ENCODE measurements at places on chromosomes 1 and 21.

GRCh38 chr1:178282949-178283367 is 189.1 kb downstream of the RASAL2 start:
- DNase-seq, result no peak

DNA sequence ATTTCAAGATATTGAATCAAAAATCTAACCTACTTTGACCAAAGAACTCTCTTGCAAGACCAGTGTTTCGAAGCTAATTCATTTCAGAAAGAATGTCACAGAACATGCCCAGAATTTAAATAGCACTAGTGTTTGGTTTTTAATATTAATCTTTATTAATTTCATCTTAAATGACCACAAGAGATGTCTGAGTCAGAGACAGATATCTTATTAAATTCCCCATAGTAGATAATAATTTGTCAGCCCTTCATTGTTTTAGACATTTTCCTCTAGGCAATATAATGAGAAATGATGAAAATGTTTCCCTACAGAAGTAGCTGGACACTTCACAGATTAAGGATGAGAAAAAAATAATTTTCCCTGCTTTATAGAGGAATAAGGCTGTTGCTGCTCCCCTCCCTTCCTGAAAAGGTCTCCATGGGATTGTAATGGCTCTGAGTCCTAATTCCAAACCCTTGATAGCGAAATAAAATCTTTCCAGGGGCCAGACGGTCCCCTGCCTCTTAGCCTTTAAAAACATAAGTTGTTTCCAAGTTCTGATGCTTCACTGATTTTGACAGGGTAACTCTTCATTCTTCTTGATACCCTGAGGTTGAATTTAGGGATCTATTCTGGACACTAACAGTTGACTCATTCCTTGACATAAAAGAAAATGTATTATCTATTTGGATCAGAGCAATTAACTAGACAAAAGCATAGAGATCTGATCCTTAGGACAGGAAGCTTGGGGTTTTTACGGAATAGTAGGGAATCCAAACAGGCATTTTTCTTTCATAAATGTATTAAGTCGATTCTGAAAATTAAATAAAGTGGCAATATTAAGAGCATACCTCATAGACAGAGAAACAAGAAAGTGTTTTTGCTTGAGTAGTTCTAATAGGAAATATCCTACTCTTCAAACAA is 820.8 kb downstream of the BRINP3 start:
- DNase-seq, result no peak

DNA sequence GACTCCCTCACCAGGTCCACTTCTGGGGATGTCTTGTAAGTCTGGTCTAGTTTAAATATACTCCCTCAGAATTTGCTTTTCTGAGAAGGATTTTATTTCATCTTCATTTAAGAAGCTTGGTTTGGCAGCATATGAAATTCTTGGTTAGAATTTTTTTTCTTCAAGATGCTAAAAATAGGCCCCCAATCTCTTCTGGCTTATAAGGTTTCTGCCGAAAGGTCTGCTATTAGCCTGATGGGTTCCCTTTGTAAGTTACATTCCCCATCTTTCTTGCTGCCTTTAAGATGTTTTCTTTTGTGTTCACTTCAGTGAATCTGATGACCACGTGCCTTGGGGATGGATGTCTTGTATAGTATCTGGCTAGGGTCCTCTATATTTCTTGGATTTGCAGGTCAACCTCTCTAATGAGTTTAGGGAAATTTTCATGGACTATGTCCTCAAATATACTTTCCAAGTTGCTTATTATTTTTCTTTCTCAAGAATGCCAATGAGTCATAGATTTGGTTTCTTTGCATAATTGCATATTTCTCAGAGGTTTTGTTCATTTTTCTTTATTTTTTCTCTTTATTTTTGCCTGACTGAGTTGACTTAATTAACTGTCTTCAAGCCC is 19.4 kb downstream of the TCP10L start:
- DNase-seq, result no peak

GRCh38 chr1:92903765-92904164 is 57.5 kb downstream of the DIPK1A start:
- DNase-seq, result no peak

GRCh38 chr1:224914292-224914900 is 15.1 kb upstream of the DNAH14 start:
- DNase-seq, result no peak

- no peak for DNase-seq
These were observed 5.3 kb upstream of the DDX59 start for GRCh38 chr1:200674838-200675587.

DNA sequence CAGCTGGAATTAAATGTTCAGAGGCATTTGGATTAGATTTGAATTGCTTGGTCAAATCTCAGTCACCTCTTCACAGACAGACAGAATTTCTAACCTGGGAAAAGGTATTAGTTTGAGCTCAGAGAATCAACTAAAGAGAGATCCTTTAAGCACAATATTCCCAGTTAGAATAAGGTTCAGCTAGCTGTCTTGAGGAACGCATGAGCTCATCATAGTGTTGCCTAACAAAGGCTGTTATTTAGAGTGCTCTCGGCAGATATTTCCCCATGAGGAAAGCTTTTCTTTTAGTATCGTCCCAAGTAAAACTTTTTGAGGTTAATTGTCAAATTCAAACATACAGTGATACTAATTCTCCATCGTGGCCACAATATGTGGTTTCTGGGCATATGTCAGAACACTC is 269.9 kb downstream of the HLX start:
- no peak for DNase-seq

- no peak for DNase-seq
These were observed 18.9 kb downstream of the ITLN2 start for GRCh38 chr1:160935527-160936258.

GRCh38 chr1:240101306-240101705 is 9.6 kb downstream of the FMN2 start:
- DNase-seq, result no peak

- DNase-seq, result no peak
These were observed 56.9 kb upstream of the ECE1 start for GRCh38 chr1:21347072-21347581.

DNA sequence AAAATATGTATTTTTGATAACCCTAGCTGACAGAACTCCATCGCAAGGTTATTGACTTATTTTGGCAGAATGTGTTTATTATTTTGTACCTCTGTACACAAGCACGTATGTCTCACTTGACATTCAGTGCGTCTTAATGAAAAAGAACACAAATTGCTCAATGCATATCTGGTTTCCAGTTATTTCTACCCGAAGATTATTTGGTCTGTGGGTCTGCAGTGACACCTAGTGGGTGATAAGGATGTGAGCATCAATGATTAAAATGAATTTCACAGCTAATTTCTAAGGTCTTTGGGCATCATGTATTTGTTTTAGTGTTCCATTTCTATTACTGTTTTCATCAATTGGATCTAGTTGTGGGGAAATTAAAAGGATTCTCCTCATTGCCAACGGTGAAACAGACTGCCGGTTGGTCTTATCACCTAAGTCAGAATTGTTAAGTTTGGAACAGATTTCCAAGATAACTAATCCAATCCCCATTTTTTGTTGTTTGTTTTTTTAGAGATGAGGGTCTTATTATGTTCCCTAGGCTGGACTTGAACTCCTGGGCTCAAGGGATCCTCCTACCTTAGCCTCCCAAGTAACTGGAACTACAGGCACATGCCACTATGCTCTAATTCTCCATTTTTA is 13.9 kb downstream of the DDX20 start:
- peak; percentile 40 for DNase-seq

DNA sequence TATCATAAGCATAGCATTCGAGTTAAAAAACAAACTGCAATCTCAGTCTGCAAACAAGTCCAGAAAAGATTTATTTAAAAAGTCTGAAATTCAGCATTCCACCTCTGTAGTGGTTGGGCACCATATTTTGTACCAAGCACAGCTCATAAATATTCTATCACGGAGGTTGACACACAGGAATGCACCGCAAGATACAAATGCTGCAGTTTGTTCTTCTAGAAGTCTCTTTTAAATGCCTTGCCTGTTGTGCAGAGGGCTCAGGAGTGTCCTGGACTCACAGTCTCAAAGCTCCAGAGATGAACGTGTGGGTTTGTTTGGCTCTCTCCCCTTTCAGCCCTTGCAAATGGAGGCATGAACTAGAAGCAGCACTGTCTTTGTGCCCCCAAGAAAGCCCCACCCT is 212.4 kb upstream of the USP24 start:
- no peak for DNase-seq

GRCh38 chr1:75469586-75470173 is 141.2 kb downstream of the SLC44A5 start:
- no peak for DNase-seq

DNA sequence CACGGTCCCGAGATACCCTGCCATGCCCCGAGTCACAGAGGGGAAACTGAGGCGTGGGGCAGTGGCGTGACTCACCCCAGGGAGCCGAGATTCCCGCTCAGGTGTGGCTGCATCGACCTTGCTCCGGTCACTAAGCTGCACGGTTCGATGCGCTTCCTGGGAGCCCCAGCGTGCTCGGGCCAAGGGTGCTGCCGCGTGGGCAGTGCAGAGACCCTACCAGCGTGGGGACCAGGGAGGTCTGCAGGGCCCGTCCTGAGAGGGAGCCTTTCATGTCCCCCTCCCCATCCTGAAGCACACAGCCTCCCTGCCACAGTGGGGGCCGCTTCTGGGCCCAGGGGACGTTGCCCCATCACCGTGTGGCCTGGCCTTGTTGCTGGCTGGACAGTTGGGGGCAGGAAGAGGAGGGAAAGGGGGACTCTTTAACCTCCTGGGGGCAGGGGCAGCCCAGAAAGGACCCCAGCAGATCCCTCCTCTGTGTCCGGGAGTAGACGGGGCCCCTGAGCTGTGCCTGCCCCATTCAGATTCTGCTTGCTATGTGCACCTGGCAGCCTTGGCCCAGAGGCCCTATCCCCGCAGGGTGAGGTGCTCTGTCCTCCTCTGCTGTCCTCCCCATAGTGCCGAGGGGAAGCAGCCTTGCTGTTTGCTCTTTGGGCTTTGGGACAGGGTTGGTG is 52.3 kb downstream of the COL18A1 start:
- no peak for DNase-seq

- no peak for DNase-seq
These were observed 407 bp downstream of the WNT4 start for GRCh38 chr1:22142315-22143064.

DNA sequence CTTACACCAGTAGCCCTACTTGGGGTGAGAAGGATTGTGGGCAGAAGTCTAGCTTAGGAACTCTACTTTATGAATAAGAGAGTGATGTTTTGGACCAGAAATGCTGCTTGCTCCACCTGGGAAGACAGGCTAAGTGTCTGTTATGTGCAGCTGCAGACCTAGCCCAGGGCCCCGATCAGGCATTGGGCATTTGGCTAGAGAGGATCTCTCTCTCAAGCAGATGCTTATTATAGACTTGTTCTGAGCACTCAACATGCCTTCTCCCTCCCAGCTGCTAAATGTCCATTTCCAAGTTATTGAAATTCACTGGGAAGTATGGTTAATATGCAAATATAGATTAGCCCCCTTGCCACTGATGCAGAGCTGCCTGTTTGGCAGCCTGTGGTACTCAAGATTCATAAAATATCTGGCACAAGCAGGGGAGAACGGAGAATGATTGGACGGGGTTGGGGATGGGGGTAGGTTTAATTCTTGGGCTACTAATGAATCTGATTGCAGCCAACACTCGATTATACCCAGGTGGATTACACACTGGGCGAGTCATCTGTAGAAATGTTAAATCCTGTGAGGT is 115.9 kb downstream of the KCND3 start:
- DNase-seq, result no peak

GRCh38 chr1:59028048-59028447 is 244.2 kb upstream of the JUN start:
- DNase-seq, result no peak

Data from central memory CD8-positive, alpha-beta T cell (primary cell).